ENCODE measurements at places on chromosomes 6 and 20. TPM values are rescaled to one million over a fixed set of nuclear protein-coding genes. Genes with fewer than 3 reads are reported as not detected.

Gene PLG
- total RNA-seq: 0.20 TPM

Gene WFDC8
- total RNA-seq: not detected

Gene HFE
- total RNA-seq: 1.3 TPM

Gene MYBL2
- not detected for total RNA-seq

Gene FAM209B
- not detected for total RNA-seq

Gene APCDD1L
- total RNA-seq: 0.22 TPM

Gene C6orf52
- total RNA-seq: 1.2 TPM

DNA sequence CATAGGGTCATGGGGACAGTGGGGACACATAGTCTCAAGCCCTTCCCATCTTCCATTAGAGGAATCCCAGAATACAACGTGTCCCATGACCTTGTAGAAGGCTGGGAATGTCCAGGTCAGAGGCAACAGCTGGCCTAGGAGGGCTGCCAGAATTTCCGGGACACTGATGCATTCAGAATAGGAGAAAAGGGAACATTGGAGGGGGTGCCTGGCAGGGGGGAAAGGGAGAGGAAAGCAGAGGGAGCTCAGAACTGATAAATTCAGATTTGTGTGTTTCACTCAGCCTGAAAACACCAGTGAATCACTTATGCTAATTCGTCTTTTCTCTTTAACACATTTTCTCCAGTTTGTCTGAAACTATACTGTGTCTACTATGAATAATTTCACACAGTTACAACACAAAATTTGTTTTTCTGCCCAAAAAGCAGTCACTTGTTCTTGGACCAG, 35.5 kb upstream of the BMP2 start:
- peak; percentile 52 for DNase-seq

GRCh38 chr6:148750838-148751792, 4.3 kb downstream of the UST start:
- peak; percentile 30 for DNase-seq

GRCh38 chr20:47221036-47221625, 135.4 kb downstream of the ZMYND8 start:
- peak; percentile 42 for DNase-seq

GRCh38 chr6:49913636-49914375, 47.5 kb upstream of the CRISP1 start:
- no peak for DNase-seq

GRCh38 chr6:74137911-74138310, 441.9 kb downstream of the CD109 start:
- no peak for DNase-seq

- DNase-seq: no peak
Measured at GRCh38 chr6:161918109-161918531, 644.3 kb upstream of the AGPAT4 start.

GRCh38 chr6:151699719-151700118, 107.8 kb upstream of the ESR1 start:
- DNase-seq: no peak

- no peak for DNase-seq
Measured at GRCh38 chr6:83008626-83009025, 57.0 kb downstream of the UBE3D start.

- no peak for DNase-seq
Measured at GRCh38 chr6:163710532-163711470, 296.3 kb downstream of the QKI start.

DNA sequence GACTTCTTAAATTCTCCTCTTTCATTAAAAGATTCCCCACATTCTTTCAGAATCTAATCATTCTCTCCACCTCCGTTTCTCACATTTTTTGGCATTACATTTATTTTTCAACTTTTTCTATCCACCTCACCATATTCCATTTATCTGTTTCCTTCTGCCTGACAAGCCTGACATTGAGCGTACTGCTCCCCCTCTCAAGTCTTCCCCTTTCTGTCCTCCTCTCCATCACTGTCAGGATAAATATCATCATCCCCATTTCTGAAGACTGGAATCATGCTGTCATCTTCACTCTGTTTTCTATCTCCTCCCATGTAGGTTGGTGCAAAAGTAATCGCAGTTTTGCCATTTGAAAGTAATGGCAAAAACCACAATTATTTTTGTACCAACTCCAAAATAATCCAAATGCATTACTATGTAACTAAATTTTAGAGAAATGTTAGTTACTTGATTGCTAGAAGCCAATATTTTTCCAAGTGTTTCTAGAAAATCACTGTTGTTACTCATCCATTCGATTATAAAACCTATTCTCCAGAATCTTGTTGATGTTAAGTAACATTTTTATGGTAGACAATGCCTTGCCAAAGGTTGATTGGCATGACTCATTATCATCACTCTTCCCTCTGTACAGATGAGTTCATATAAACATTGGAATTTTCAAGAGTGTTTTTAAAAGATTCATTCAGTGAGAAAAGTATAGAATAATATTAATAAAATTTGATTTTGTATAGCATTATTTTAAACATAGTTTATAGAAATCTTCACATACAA, 292.3 kb upstream of the RNF217 start:
- DNase-seq: no peak

- DNase-seq: no peak
Measured at GRCh38 chr6:18242062-18242851, 22.1 kb downstream of the DEK start.

- no peak for DNase-seq
Measured at GRCh38 chr6:110140650-110141049, 38.8 kb downstream of the WASF1 start.

DNA sequence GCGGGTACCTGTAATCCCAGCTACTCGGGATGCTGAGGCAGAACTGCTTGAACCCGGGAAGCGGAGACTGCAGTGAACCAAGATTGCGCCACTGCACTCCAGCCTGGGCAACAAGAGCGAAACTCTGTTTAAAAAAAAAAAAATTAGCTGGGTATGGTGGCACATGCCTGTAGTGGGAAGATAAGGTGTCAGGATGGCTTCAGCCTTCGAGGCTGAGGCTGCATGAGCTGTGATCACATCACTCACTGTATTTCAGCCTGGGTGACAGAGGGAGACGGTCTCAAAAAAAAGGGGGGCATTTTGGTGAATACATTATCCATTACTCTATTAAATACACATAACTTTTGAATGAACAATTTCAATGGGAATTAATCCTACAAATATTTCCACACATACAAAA, 32.4 kb downstream of the SNX3 start:
- no peak for DNase-seq

GRCh38 chr6:50120300-50120699, 70.6 kb upstream of the DEFB112 start:
- DNase-seq: no peak

DNA sequence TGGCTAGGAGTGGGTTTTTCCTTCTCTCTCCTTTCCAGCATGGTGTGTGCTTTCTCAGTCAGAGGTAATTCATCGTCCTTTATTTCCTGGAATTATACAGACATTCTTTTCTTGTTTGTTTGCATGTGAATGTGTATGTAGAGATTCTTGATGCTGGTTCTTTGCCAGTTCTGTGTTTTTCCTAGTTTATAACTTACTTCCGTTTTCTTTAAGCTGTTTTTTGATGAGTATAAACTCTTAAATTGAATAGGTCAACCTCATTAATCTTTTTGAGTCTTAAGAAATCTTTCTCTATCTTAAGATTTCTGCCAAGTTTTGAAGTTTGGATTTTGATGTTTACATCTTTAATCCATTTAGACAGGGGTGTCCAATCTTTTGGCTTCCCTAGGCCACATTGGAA, 38.7 kb downstream of the IGF2R start:
- no peak for DNase-seq
